Upper lobe of left lung (tissue), 6 donors: ENCODE measurements at places on chromosomes 4 and X. TPM values are rescaled to one million over a fixed set of nuclear protein-coding genes. Genes with fewer than 3 reads are reported as not detected.

- no peaks in the 10 kb centered on the region for H3K27me3 ChIP-seq
- H3K4me3 ChIP-seq = no peak overlapping the region
- no peak overlapping the region for H3K27ac ChIP-seq
- DNase-seq = no peak
- H3K4me1 ChIP-seq = no peaks in the 10 kb centered on the region
These were observed 150.2 kb downstream of the CXXC4 start for GRCh38 chr4:104344342-104344980.

LUZP4 gene
- not detected for total RNA-seq

GRCh38 chrX:1011691-1012283 lies 200.7 kb downstream of the CRLF2 start:
- H3K36me3 ChIP-seq = no peaks in the 10 kb centered on the region
- no peak overlapping the region for H3K4me3 ChIP-seq
- no peak overlapping the region for H3K27ac ChIP-seq
- DNase-seq = no peak

DNA sequence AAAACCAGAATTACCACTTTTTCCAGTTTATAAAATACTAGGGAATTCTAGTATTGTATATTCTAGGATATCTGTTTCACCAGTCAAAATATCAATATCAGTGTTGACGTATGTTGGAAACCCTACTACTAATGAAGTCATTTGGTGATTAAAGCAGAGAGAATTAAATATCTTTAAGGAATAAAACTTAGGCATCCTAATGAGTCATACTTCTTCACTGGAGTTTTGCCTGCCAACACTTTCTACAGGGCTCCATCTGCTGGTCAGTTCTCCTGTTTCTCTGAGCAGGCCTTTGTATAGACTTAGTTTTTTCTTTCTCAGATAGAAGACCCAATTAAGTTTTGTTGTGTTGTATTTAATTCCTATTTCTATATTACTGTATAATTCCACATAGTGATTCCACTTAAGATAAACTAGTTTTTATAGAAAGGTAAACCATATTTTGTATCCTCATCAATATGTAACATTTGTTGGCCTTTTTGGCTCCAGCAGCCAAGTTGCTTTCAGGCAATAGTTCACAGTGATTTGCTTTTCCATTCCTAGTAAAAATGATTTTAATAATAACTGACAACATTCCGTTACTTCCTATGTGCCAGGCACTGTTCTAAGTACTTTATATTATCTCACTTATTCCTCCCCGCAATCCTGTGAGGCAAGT lies 3.5 kb downstream of the AP1AR start:
- H3K4me1 ChIP-seq = peaks cover 4% of the 10 kb centered on the region
- no peak overlapping the region for H3K27ac ChIP-seq
- no peaks in the 10 kb centered on the region for H3K27me3 ChIP-seq
- no peak for DNase-seq
- no peaks in the 10 kb centered on the region for H3K36me3 ChIP-seq
- no peak overlapping the region for H3K4me3 ChIP-seq

GRCh38 chr4:147370881-147371280 lies 110.0 kb upstream of the EDNRA start:
- no peak overlapping the region for H3K4me3 ChIP-seq
- no peaks in the 10 kb centered on the region for H3K27me3 ChIP-seq
- no peak overlapping the region for H3K27ac ChIP-seq
- no peaks in the 10 kb centered on the region for H3K4me1 ChIP-seq
- H3K36me3 ChIP-seq = no peaks in the 10 kb centered on the region

NWD2 gene
- total RNA-seq = not detected

DNA sequence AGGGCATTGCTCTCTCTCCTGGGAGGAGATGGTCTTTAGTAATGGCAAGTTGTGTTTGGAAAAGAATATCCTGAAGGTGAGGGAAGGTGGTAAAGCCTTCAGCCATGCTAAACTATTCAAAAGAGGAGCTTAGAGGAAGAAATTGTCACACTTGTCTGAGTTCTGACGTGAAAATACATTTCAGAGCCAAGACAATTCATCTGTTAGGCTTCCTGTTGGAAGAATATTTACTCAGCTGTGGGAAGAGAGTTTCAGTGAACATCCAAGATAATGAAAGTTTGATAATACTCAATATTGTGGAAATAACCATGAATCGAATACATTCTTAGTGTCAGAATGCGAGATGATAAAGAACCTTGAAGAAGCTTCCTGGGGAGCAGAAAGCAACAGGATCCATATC lies 143.3 kb downstream of the GPAT3 start:
- H3K4me3 ChIP-seq = no peak overlapping the region
- H3K36me3 ChIP-seq = no peaks in the 10 kb centered on the region
- no peaks in the 10 kb centered on the region for H3K4me1 ChIP-seq
- H3K27me3 ChIP-seq = no peaks in the 10 kb centered on the region
- no peak overlapping the region for H3K27ac ChIP-seq

GRCh38 chr4:153647975-153648374 lies 36.1 kb upstream of the TLR2 start:
- no peak overlapping the region for H3K4me3 ChIP-seq
- H3K27me3 ChIP-seq = no peaks in the 10 kb centered on the region
- no peak for DNase-seq
- peaks cover 7% of the 10 kb centered on the region for H3K4me1 ChIP-seq

GRCh38 chr4:15037923-15038541 lies 35.8 kb downstream of the CPEB2 start:
- peaks cover 9% of the 10 kb centered on the region for H3K36me3 ChIP-seq
- no peak overlapping the region for H3K4me3 ChIP-seq
- peaks cover 11% of the 10 kb centered on the region for H3K4me1 ChIP-seq
- H3K27ac ChIP-seq = no peak overlapping the region
